ENCODE measurements at places on chromosomes 6 and 20. TPM values are rescaled to one million over a fixed set of nuclear protein-coding genes. Genes with fewer than 3 reads are reported as not detected.

- no peak for DNase-seq
Measured at GRCh38 chr20:19401096-19401495, 188.7 kb downstream of the SLC24A3 start.

DNA sequence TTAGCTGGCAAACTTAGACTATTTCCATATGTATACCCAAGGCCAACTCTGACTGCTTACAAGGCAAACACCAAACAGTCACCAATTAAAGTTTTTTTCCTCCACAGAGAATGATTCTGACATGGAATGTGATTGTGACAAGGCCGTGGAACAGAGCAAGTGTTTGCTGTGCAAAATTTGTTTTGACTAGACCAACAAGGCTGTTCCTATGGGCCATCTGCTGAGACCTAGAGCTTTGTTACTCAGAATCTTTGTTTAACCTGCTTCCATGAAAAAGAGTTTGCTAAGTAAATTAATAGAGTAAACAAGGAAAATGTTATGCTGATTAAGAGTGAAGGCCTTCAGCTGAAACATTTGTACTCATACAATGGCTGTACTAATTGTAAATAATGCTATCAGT is 51.6 kb upstream of the IMPG1 start:
- no peak for DNase-seq

DNA sequence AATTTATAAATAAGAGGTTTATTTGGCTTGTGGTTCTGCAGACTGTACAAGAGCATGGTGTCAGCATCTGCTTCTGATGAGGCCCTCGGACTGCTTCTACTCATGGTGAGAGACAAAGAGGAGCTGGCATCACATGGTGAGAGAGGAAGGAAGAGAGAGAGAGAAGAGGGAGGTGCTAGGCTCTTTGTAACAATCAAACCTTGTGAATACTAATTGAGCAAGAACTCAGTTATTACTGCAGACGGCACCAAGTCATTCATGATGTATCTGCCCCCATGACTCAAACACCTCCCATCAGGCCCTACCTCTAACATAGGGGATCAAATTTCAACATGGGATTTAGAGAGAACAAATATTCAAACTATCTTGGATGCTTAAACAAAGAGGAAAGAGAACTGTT is 6.3 kb upstream of the SIRPG start:
- peak; percentile 46 for DNase-seq

DNA sequence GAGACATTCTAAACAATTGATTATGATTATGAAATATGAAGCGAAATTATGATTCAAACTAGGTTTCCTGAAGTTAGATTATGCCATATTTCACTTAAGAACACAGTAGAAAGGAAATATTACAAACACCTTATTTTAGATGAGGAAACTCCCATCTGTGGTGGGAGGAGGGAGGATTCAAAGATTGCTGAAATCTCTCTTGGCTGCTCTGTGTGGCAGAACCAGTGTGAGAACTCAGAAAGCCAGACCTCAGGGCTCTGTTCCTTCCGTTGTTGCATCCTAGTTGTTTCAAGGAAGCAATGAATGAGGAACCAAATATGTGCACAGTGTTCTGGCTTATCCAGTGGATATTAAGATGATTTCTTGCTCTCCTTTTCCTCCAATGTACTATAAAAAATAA is 2.1 kb downstream of the TAAR5 start:
- DNase-seq: no peak

DNA sequence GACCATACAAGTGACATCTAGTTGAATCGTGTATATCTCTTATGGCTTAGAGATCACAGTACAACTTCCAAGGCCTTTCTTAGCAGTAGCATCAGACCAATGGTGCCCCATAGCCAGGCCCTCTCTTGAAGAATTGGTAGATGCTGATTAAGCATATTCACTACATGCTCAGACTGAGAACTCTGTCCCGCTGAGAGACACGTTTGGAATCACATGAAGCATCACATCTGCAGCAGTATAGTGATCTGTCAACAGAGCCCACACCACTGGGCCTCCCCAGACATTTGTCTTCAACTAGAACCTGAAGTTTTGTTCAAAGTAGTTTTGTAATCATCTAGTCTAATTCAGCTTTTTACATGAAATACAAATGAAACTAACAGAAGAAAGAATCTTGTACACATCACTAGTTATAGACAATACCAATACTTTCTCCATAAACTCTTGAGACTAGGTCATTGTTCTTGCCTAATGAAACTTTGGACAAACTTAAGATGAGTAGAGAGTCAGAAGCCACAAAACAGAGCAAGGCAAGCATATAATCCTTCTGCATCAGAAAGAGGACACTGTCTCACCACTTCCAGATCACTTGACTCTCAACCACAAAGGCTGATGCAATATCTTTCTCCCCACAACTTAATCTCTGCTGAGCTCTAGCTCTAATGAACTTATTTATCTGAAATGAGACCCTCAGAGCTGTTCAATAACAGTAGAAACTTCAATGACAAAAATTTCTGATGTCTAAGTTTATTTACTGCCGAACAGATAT is 182.7 kb downstream of the TBX18 start:
- no peak for DNase-seq

DNA sequence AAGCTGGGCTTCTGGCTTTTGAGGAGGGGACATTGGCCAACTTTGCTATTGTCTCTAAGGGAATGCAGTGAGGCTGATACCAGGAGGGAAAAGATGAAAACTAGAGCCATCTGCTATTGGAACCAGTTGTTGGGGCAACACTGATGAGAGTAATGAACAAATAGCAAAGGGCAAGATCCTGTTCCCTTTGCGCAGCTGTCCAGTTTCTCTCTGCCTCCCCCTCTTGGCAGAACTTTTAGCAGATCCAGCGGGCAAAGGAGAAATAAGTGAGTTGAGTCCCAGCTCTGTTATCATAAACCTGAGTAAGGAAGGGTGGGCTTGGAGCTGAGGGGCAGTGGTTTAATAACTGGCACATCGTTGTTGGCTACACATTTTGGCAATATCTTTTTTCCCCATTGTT is 126.8 kb downstream of the AKAP7 start:
- no peak for DNase-seq

DNA sequence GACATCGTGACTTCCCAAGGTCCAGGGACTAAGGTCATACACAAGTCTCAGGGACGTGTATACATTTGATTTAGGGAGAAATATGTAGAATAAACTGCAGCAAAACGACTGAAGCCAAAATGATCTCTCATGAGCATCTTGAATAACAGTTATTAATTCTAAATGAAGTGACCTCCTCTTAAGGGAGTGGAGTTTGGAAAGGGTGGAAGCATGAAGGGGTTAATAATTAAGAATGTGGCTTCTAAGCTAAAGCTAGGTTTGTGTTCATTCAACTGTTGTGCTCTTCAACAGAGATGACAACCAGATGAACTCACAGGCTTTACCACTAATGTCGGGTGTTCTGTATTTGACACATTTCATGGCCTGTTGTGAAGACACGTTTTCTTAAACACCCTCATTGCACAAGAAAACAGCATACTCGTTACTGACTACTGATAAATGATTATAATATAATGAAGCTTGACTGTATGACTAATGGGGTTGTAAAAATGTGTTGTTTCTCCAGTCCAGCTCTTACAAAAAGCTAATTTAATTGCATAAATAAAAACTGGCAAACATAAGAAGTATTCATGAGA is 1.5 kb downstream of the PPP1R14C start:
- DNase-seq: no peak

GRCh38 chr20:63411898-63412631 is 50.9 kb upstream of the CHRNA4 start:
- DNase-seq: no peak

- DNase-seq: no peak
Measured at GRCh38 chr20:64006490-64006889, 25.6 kb downstream of the PRPF6 start.

GRCh38 chr6:152948150-152948768 is 34.6 kb downstream of the FBXO5 start:
- no peak for DNase-seq

GRCh38 chr6:16912756-16913155 is 151.5 kb upstream of the ATXN1 start:
- DNase-seq: no peak

GRCh38 chr6:2173203-2173961 is 72.0 kb downstream of the GMDS start:
- DNase-seq: no peak

DNA sequence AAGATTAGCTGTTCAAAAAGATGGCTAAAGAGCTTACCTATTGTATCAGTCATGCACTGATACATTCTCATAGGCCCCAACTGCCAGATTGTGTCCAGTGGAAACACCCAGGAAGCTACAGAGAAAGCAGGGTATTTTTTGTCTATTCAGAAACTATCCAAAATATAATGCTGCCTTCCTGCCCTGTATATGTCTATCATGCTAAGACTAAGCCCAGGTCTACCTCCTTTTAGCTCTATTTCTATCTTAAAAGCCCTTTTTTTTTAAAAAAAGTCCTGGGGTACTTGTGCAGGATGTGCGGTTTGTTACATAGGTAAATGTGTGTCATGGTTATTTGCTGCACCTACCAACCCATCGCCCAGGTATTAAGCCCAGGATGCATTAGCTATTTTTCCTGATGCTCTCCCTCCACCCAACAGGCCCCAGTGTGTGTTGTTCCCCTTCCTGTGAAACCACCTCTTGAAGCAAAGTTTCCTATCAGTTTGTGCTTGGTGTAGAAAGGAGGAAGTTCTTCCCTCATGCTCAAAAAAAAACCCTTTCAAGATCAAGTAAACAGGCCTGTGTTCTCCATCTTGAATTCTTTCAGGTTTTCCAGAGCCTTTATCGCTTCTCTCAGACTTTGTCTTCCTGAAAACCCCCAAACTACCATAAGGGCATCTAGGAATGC is 514 bp downstream of the DEFB129 start:
- DNase-seq: no peak

GRCh38 chr6:8085053-8085511 is 17.3 kb downstream of the EEF1E1 start:
- DNase-seq: no peak

- DNase-seq: no peak
Measured at GRCh38 chr20:36334281-36335205, 28.4 kb downstream of the DLGAP4 start.

- DNase-seq: peak; percentile 21
Measured at GRCh38 chr20:568097-568652, 24.6 kb upstream of the CSNK2A1 start.

GRCh38 chr6:112015725-112016124 is 38.2 kb upstream of the CCN6 start:
- no peak for DNase-seq

GRCh38 chr6:129475477-129476247 is 234.3 kb downstream of the ARHGAP18 start:
- DNase-seq: no peak

DNA sequence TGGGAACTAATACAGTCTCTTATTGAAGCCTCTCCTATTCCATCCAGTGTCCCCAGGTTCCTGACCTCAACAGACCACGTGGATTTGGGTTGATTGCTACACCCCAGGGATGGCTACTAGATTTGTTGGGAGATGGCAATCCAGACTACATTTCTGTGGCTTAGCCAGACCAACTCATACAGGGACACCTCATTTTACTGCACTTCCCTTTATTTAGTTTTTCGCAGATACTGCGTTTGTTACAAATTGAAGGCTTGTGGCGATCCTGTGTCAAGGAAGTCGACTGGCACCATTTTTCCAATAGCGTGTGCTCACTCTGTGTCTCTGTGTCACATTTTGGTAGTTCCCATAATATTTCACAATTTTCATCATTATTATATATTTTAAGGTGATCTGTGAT is 10.3 kb upstream of the MTRF1L start:
- no peak for DNase-seq

DNA sequence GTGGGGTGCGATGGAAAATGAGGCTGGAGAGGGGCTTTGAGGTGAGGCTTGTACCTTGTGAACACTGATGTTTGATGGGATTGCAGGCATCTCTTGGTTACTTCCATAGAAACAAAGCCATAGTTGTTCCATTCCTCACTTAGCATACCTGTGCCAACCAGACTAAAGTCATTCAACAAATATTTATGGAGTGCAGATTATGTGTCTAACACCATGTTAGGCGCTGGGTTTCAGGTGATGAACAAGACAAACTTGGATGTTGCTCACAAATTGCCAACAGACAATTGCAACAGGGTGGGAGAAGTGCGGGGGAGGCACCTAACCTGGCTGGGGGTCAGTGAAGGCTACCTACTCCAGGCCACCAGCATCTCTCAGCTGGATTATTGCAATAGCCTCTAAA is 1.5 kb downstream of the TTPAL start:
- no peak for DNase-seq

- no peak for DNase-seq
Measured at GRCh38 chr6:16372029-16372776, 133.8 kb downstream of the GMPR start.

DNA sequence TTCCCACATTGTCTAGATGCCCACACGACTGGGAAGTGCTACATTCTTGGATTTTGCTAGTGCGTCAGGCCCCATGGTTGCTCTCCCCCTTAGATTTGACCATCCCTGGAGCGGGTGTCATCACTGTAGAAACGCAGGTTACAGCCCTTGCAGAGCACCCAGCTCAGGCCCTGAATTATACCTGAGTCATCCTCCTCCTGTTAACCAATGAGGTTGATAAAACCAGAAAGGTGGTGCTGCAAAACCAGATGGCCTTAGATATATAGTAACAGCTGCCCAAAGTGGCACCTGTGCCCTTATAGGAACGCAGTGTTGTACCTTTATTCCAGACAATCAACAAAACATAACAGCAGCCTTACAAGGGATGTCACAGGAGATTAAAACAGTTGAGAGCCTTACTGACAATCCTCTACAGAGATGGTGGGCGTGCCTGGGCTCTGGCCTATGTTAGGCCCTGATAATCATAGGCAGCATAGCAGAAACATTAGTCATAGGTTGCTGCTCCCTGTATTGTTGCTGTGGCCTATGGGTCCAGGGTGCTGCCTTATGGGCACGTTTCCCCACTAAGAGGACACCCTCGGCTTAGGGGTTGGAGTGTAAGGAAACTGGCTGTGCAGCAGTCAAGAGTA is 33.6 kb upstream of the HSF2 start:
- DNase-seq: no peak

DNA sequence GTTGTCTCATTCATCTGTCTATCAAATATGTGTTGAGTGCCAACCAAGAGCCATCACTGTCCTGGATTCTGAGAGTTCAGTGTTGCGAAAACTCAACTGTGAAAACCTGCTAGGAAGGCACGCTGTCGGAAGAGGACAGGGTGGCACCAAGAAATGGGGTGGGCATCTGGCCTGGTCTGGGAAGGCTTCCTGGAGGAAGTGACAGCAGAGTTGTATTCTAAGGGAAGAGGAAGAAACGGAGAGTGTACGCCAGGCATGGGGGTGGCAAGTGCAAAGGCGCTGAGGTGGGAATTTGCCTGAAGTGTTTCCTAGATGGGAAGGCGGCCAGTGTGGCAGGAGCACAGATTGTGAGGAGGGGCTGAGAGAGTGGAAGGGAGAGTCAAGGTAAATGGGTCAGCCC is 91.2 kb downstream of the ANKRD60 start:
- DNase-seq: no peak

MAPK14 gene
- 44.0 TPM for total RNA-seq

ADAM33 gene
- not detected for total RNA-seq

MYO6 gene
- total RNA-seq: 1.3 TPM

GPANK1 gene
- total RNA-seq: 35.2 TPM

SEMG1 gene
- not detected for total RNA-seq

SOX4 gene
- 2.3 TPM for total RNA-seq

SLC22A2 gene
- total RNA-seq: not detected

SPATS1 gene
- not detected for total RNA-seq

PRPH2 gene
- total RNA-seq: not detected

OPN5 gene
- not detected for total RNA-seq
